CD4-positive, alpha-beta T cell treated with Interleukin-15 for 4 hours (primary cell): ENCODE measurements at places on chromosomes 2 and 18.

GRCh38 chr2:202717598-202718310 is 83.0 kb downstream of the FAM117B start:
- DNase-seq: no peak

DNA sequence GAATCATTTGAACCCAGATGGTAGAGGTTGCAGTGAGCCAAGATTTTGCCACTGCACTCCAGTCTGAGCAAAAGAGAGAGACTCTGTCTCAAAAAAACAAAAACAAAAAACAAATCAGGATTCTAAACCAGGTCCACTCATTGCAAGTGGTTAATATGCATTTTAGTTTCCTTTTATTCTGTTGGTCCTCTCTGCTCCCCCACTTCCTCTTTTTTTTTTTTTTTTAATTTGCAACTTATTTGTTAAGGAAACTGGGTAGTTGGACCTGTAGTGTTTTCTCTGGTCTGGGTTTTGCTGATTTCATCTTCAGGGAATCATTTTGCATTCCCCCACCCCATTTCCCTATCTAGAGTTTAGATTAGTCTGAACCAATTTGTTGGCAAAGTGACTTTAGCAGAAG is 14.0 kb downstream of the FER1L5 start:
- DNase-seq: no peak

- no peak for DNase-seq
Observed at GRCh38 chr2:105869341-105869740, 124.6 kb downstream of the NCK2 start.

GRCh38 chr2:167769020-167769419 is 478.4 kb downstream of the STK39 start:
- no peak for DNase-seq

- DNase-seq: no peak
Observed at GRCh38 chr2:213247566-213247965, 36.7 kb upstream of the SPAG16 start.

DNA sequence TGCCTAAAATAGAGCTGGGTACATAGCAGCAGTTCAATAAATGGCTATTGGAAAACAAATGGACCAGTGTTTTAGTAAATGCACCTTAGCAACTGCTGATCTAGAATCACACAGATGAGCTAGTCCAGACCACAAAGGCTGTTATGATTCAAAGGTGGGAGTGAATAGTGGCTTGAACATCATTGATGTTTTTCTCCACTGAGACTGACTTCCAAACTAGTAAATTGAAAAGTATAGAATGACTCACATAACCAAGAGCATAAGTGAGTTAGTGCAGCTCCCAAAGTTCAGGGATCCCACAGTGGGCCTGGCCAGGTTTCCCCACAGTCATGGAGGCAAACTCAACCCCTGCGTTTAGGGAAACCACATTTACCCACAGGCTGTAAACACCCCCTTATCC is 106.7 kb upstream of the YPEL5 start:
- no peak for DNase-seq

DNA sequence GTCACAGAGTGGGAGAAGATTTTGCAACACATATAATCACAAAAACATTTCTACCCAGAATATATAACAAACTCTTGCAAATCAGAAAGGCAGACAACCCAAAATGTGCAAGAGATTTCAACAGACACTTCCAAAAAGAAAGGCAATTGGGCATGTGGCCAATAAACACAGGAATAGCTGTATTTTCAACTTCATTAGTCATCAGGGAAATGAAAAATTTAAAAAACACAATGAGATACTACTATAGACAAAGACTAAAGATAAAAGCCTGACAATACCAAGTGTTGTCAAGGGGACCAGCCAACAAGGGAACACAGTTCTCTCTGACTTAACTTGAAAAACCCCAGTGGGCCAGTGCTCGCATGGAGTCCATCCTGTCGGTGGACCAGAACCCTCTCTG is 40.5 kb downstream of the MTHFD2 start:
- DNase-seq: no peak

- peak; percentile 57 for DNase-seq
Observed at GRCh38 chr2:169928463-169928864, 101.2 kb downstream of the UBR3 start.

DNA sequence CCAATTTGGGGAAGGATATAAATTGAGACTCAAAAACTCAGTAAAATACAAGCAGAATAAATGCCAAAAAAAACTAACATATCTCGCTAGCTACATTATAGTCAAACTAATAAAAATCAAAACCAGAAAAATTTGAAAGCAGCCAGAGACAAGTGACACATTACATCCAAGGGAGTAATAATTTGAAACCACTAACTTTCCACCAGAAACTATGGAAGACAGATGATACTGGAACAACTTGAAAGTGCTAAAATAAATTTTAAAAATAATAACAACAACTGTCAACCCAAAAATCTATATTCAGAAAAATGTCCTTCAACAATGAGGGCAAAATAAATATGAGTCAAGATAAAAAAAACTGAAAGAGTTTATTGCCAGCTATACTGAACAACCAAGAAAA is 110.7 kb downstream of the EVA1A start:
- DNase-seq: no peak

DNA sequence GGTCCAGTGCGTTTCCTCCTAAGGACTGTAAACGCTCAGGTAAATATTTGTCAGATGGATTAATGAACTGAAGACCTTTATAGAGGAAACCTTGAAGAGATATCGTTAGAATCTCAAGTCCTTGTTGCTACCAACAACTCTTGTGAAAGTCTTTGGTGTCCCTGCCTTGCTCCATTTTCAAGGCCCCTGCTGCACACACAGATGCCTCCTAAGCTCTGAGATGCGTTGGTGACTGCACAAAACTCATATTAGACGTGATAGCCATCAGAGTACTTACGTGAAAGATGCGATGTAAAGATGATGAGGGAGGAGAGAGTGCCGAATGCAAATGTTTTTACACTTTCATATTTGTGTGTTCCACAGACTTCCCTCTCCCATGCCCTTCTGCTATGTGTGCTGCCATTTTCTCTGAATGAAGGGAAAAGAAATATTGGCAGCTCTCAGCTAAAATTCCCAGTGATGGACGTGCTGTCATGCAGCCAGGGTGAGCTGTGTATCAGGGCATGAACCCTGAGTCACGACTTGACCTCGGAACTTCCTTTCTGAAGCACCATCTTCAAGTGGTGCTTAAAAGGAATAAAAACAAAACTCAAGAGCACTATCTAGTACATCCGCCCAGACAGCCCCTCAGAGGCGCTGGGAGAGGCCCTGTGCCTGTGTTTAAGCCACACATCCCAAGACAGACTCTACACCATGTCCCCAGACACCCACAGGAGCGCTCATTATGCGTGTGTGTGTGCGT is 117.4 kb downstream of the FAM210A start:
- peak; percentile 49 for DNase-seq

DNA sequence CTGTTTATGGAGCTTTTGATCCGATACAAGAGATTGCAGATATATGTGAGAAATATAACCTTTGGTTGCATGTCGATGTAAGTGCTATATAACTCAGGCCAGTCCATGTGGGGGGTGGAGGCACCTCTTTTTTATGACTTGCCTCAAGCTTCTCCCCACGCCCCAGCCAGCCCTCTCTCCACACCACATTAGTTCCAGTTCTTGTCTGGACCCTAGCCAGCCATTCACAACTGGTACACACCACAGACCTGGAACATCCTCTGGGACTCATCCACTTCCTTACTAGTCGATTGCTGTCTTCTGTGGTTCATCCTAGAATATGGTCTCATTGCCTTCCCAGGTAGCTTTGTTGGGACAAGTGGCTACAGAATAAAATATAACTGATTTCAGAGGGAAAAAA is 31.0 kb downstream of the GAD1 start:
- no peak for DNase-seq
